Thymus (tissue), 14 donors: ENCODE measurements at places on chromosomes 7 and 10. TPM values are rescaled to one million over a fixed set of nuclear protein-coding genes. Genes with fewer than 3 reads are reported as not detected.

The DYDC2 gene
- polyA plus RNA-seq = 0.52 TPM

The MSMB gene
- polyA plus RNA-seq = 8.6 TPM

The CBLL1 gene
- 13.3 TPM for polyA plus RNA-seq

The TYW1B gene
- polyA plus RNA-seq = 3.0 TPM

The C10orf53 gene
- 0.05 TPM for polyA plus RNA-seq

The CALY gene
- polyA plus RNA-seq = 0.21 TPM

The C10orf95 gene
- polyA plus RNA-seq = 0.46 TPM

- no peak for DNase-seq
Observed at GRCh38 chr7:98996150-98996552, 117.8 kb downstream of the TRRAP start.

DNA sequence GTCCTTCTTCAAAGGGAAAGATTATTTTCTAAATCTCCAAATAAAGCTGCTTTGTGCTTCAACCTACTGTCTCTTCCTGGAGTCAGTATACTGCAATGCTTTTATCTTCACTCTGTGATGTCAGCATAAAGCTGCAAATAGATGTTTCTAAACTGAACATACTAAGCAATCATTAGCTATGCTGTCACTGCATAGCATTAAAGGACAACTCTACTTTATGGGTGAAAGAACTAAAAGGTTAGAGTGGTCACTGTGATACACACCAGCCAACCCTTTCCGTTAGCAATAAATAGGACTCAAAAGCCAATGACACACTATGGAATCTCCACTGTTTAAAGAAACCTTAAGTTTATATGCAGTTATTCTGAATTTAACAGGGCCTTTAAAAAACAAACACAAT lies 1.8 kb downstream of the CCDC186 start:
- DNase-seq = peak; percentile 48

DNA sequence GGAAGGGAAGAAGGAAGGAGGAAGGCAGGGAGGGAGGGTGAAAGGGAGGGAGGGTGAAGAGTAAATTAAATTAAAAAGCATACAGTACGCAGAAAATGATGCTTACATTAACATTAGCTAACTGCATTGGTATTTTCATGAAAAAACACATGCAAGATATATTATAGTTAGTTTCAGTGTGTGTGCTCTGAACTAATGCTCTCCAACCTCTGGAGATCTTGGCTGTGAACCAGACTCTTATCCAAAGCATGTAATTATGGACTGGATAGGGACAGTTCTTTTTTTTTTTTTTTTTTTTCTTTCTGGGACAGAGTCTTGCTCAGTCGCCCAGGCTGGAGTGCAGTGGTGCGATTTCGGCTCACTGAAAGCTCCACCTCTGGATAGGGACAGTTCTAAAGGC lies 357.0 kb downstream of the FRMD4A start:
- no peak for DNase-seq

- no peak for DNase-seq
Observed at GRCh38 chr10:423178-423577, 266.3 kb downstream of the DIP2C start.

- no peak for DNase-seq
Observed at GRCh38 chr10:131815266-131816156, 85.3 kb upstream of the PPP2R2D start.

- no peak for DNase-seq
Observed at GRCh38 chr7:90492250-90492649, 22.8 kb downstream of the PTTG1IP2 start.

GRCh38 chr10:18214691-18215563 lies 74.7 kb downstream of the CACNB2 start:
- peak; percentile 39 for DNase-seq

- no peak for DNase-seq
Observed at GRCh38 chr7:140597428-140597949, 43.1 kb downstream of the DENND2A start.

DNA sequence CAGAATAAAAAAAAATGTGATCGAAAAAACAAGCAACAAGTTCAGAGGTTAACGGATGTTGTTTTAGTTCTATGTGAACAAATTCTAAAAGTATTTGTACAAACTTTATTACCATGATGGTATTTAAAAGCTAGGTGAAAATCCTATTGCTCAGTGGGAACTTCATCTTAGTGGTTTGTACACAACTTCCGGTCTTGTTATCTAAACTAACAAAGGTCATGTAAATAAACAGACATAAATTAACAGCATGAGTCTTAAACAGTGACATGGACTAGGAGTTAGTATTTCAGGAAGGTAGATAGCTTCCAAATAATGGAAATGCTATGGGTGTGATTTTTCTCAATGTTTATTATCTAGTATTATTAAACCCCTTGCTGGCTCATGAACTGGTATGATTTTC lies 83.8 kb downstream of the SPAG6 start:
- no peak for DNase-seq

- no peak for DNase-seq
Observed at GRCh38 chr10:71442000-71442399, 45.3 kb downstream of the CDH23 start.

- DNase-seq = no peak
Observed at GRCh38 chr10:63520500-63521415, at the start of gene REEP3. Gene REEP3, plus strand, starts transcription at chr10:63521401. Its CDS starts 145 bp downstream, at chr10:63521546.

GRCh38 chr10:62647375-62648092 lies 157.0 kb upstream of the ADO start:
- no peak for DNase-seq

DNA sequence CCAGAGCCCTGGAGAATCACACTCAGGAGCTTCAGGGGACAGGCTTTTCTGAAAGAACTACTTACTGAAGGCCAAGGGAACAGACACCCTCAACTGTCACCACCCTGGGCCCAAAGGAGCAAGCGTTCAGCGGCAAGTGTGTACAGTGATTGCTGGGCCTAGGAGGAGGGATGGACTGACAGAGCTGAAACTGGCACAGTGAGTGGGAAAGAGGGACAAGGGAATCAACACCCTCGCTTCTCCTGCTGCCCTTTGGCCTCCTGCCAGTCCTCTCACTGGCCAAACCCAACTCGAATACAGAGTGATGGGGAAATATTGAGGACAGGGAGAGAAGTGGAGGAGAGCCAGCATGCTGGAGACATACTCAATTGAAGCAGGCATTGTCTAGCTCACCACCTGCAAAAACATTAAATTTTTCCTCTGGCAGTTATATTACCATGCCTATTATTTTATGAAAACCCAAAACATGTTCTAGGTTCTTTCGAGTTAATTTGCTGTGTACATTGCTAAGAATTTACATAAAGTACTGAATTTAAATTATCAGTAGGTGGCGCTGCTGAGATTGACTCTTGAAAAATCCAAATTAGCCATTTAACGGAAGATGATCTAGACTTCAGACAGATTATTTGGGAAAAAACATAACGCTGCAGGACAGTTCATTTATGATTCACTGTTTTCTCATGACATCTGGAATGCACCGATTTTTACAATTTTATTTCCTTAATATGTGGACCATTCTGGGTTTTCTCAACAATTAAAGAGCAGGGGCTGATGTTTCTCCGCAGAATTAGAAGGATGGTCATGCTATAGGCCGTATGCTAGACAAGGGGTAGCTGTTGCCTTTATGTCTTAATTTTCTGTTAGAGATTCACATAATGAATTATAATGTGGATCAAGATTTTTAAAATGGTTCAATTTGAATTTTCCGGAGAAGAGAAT lies 14.7 kb upstream of the TMEM236 start:
- DNase-seq = no peak

GRCh38 chr10:3781468-3782145 lies 3.4 kb downstream of the KLF6 start:
- no peak for DNase-seq

DNA sequence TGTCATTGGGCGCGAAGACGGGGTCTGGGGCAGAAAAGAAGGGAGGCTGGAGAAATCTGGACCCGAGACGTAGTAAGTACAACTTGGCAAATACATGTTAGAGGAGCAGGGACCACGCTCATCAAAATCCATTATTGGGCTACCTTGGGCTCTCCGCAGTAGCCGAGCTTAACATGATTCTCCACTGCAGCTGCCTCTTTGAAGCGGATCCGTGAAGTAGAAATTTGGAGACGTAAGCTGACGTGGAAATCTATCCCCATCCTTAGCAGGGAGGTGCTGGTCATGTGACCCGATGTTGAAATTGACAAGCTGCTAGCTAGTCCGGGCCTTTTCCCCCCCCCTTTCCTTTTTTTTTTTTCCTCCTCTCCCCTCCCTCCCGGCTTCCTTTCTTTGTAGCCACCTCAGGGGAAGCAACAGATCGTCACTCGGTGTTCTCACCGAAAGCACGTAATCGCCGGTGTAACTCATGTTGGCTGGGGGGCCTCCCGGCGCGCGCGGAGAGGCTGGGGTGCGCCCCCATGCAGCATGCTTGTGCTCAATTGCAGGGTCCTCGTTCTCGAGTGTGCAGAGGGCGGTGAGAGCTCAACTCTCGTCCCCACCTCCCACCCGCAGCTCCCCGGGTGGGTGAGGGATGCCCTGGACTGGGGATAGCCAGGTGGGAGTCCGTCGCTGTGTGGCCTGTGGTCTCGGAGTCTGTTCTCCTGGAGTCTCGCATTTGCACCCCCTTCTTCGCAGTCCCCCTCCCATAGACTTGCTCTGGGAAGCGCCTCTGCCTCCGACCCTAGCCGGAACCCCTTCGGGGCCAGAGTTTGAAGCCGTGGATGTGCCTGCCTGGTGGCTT lies at the start of gene HOXA11:
Gene HOXA11, minus strand, starts transcription at position 220 of the 841 bp plus-strand sequence. Its CDS starts 88 bp downstream, at position 132.
- DNase-seq = no peak
